ENCODE measurements at places on chromosomes 3 and 15.

- DNase-seq = no peak
Measured at GRCh38 chr15:67717776-67718175, 107.5 kb upstream of the SKOR1 start.

GRCh38 chr3:37779289-37780152, 82.2 kb upstream of the CTDSPL start:
- DNase-seq = peak; percentile 86

- no peak for DNase-seq
Measured at GRCh38 chr3:157040456-157040855, 119.5 kb downstream of the CCNL1 start.

DNA sequence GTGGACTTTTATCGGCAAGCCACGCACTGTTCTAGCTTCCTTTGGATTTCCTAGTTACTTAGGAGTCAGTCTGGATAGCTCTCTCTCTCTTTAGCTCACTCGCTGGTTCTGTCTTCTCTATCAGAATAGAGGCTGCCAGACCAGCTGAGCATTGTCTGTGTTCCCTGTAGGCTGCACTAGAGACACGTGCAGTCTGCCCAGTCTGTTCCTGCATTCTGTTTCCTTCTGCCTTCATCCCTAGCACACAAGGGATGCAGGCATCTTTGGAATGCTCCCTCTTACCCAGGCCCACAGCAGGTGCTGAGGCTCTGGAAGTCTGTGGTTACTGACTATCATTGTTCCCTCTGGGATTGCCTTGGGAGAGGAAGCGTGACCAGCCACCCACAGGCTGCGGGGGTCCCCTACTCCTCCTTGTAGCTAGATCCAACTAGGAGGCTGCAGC, 322.8 kb downstream of the ZNF621 start:
- DNase-seq = no peak

DNA sequence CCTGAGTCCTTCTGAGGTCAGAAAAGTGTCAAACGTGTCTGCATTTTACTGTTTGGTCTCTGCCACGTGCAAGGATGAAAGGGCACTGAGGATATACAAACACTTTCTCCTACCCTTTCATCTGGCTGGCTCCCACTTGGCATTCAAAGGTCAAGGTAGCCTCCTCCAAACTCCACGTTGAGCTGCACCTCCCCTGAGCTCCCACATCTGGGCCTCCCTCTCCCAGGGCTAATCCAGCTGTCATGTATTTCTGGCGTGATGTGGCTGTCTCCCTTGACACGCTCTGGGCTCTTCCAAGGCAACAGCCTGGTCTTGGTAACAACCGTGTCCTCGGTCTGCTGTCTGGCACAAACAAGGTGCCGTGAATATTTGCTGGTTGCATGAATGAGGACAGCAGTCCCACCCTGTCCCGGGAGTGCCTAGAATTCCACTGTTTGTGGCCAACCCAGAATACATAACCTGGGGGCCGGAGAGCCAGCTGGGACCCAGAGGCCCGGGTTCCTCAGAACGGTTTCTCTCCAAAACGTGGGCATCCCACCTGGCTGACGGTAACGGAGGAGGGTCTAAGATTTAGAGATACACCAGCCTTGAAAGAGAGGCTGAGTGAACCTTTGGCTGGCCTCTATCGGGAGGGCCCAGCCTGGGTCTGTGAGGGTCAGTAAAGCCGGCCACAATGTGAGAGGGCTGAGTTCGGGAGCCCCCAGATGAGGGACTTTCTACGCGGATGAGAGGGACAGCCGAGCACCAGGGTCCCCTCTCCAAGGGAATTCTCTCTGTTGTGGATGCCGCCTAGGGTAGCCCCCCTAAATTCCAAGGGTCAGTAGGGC, 767 bp downstream of the GLT8D1 start:
- no peak for DNase-seq

Measured in suppressor macrophage treated with lipopolysaccharide for 4 hours (primary cell).